ENCODE measurements at places on chromosomes 16 and 17.

GRCh38 chr16:2047330-2048115, at the start of the genes NTHL1 and TSC2:
NTHL1 (minus strand) TSS chr16:2047834; CDS start chr16:2047823, 11 bp downstream.
TSC2 (plus strand) TSS chr16:2047985; CDS start chr16:2048616, 631 bp downstream.
- peak; percentile 90 for DNase-seq

- no peak for DNase-seq
Measured at GRCh38 chr17:82788206-82789001, 36.5 kb downstream of the TBCD start.

DNA sequence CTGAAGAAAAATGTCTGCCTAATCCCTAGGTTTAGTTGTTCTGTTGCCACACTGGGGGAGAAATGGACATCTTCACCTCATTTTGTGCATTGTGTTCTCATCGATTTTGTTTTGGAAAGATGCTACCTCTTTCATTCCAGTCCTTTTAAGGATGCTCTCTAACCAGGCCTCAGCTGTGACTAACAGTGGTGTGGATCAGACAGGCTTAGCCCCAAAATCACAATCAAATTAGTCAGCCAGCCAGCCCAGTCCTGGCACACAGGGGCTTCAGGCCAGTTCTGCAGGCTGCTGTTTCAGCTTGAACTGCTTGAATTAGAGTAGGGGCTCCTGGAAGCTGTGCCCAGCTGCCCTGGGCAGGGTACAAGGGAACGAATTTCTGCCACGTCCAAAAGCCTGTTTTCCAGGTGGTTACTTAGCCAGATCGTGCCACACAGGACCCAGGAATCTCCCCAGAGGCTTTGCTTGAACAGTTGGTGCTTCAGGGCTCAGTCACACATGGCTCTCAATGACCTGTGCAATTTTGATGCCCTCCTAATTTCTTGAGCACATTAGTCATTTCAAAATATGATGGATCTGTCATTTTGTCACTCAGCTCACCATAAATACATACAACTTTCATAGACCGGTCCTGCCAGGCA, 60.7 kb downstream of the CLEC16A start:
- DNase-seq, result no peak

GRCh38 chr17:42547001-42547461, 5.7 kb upstream of the HSD17B1 start:
- DNase-seq, result no peak

- DNase-seq, result no peak
Measured at GRCh38 chr16:86824751-86825296, 246.5 kb downstream of the FOXL1 start.

GRCh38 chr17:31736855-31737625, 122.0 kb downstream of the COPRS start:
- no peak for DNase-seq

DNA sequence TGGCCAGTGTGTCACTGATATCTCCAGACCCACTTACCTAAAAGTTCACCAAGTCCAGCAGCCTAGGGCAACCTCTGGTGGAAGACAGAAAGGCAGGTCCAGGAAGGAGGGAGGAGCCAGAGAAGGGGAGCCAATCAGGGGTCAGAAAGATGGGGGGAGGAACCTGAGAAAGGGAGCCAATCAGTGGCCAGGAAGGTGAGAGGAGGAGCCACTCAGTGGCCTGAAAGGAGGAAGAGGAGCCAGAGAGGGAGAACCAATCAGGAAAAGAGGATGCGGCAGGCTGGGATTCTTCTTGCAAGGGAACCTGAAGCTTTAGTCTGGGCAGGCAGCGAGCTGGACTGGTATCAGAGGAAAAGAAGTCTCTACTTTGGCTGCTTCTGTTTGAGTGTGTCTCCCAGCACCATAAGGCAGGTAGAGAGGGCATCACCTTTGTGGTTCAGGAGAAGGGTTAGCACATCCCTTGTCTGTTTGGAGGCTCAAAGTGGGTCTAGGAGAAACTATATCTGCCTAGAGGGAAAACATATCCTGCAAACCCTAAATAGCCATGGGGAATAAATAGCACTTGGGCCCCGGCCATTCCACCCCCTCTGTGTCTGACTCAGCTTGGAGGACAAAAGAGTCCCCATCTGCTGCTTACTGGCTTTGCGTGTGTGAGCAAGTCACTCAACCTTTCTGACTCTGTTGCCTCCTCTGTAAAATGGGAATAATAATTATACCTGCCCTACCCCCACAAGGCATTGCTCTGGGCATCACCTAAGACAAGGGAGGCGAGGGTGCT, 43.4 kb upstream of the CRHR1 start:
- peak; percentile 23 for DNase-seq

GRCh38 chr17:58531122-58531521, 16.7 kb upstream of the MTMR4 start:
- DNase-seq, result no peak

GRCh38 chr16:48608871-48609651, 919 bp downstream of the N4BP1 start:
- DNase-seq, result no peak

DNA sequence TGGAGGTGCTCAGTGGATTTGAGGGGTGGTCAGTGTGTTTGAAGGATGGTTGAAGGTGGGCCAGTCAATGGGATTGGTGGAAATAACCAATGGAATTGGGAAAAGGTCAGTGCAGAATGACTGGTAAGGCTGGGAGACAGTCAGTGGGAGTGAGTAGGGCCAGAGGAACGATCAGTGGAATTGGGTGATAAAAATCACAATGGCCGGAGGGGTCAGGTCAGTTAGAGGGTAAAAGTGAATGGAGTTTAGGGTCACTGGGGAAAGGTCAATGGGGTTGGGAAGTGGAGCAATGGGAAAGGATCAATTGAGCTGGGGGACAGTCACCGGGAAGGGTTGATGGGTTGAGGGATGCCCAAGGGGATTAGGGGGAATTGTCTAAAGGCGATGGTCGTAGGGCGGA, 11.0 kb upstream of the RAB5C start:
- no peak for DNase-seq

DNA sequence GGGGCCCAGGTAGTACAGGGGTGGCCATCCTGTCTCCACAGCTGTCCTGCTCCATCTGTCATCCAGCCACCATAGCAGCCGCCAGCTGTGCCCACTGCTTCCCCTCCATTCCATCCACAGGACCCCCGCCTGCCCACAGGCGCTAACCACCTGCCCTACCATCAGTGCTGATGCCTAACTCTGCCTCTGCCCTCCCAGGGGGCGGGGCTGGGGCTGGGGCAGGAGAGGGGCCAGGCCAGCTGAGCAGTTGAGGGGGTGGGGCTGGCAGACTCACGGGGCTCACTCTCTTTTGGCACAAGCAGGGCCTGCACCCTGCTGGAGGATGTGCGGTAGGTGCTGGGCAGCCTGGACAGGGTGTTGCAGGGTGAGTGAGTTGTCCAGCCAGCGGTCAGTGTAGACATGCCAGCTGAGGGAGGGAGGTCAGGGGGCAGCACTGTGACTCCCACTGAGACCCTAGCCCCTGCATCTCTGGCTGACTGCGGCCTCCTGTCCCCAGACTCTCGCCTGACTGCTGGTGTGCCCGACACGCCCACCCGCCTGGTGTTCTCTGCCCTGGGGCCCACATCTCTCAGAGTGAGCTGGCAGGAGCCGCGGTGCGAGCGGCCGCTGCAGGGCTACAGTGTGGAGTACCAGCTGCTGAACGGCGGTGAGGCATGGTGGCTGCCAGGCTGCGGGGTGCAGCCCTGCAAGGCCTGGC, 9.6 kb downstream of the GALK1 start:
- DNase-seq, result no peak

GRCh38 chr16:48607056-48607825, 2.7 kb downstream of the N4BP1 start:
- no peak for DNase-seq

- no peak for DNase-seq
Measured at GRCh38 chr16:17723531-17724134, 252.9 kb upstream of the XYLT1 start.

GRCh38 chr17:81417879-81418709, 22.8 kb downstream of the BAHCC1 start:
- DNase-seq, result no peak

DNA sequence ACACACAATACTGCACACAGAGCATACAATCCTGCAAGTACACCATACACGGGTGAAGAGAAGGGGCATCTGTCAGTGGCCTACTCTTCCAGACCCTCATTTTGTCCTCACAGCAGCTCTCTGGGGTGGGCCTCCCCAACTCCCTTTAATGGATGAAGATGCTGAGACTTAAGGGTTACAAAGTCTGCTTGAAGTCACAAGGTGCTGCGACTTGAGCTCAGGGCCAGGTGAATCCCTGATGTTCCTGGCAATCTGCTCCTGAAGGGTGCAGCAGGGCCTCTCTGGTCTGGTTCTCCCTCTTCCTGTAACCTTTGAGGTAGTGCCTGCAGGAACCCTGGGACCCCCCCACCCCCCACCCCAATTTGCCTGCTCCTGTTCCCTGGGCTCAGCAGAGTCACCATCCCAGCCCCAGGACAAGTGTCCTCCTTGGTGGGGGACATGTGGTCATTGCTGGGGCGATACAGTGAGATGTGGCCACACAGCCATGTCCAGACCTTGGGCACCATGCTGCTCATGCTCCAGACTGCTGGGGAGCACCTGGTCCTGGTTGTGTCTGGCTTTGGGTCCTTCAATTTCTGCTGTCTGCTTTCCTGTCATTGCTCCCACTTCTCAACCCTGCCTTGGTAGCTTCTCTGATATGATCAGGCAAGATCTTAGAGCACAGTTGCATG, 107.5 kb downstream of the METRNL start:
- DNase-seq, result no peak

- no peak for DNase-seq
Measured at GRCh38 chr17:685006-685405, 29.6 kb downstream of the VPS53 start.

DNA sequence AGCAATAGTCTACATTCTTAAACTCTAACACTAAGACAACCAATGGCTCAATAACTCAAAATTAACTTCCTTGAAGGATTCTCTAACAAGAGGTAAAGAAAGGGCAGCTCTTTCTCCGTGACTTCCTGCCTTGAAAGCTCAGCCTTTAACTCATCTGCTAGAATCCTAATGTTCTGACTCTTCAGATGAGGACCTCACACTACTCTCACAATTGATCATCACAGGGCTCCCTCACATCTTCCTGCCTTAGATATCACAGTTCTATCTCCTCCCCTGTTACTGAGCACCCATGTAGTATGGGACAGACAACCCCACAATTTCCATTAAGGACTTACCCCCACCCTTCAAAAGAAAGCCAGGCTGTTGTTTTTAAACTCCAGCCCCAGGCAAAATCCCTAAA, 33.5 kb downstream of the SMURF2 start:
- DNase-seq, result no peak

GRCh38 chr17:72421128-72422092, 300.6 kb downstream of the SOX9 start:
- no peak for DNase-seq

DNA sequence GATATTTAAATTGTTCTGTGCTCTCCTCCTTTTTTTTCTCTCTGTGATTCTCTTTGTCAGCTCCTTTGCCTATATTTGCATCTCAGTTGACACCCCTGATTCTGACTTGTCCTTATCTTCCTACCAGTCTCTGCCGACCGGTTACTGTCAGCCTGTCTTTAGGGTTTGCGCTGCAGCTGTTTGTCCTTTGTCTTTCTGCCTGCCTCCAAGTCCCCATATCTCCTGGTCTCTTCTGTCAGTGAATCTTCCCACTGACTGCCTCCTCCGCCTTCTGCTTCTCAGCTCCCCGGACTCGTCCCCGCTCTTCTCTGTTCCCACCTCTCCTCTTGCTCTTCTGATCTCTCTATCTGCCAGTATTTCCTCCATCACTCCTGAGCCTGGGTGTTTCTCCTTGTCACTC, 5.2 kb downstream of the TLCD2 start:
- no peak for DNase-seq

DNA sequence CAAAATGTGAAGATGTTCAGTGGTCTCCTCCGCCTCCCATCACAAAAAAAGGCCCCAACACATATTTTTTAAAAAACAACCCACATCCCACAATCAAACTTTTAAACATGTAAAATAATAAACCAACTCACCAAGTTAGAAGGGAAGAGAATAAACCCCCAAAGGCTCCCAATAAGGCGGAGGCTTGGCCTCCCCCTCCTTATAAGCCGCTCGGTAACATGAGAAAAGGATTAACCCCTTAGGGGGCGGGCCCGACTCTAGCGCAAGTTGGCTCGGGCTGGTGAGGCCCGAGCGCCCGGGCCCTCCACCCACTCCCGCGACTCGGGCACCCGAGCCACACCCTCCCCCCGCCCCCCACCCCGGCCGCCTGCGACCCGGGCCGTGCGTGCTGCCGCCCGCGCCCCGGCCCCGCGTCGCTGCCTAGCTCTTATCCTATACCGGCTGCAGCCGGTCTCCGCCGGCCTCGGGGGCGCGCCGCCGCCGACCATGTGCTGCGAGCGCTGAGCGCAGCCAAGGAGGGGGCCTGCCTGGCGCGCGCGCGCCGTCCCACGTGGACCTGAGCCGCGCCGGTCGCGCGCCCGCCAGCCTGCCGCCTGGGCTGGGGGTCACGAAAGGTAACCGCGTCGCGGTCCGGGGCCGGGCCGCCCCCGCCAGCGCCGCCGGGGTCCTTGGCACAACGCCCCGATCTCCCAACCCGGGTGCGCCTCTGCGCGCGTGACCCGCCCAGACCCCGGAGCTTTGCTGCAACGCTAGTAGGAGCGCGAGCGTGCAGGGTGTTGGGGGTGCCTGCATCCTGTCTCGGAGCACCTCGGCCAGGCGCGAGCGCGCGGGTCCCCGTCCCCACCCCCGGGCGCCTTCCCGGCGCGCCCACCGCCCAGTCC, at the start of the genes ARSG and SLC16A6:
TSS of gene ARSG (plus strand) at position 541 of the 881 bp plus-strand sequence. CDS start 15,999 bp downstream, outside the sequence.
TSS of gene SLC16A6 (minus strand) at position 173 of the 881 bp plus-strand sequence. CDS start 12,807 bp downstream, outside the sequence.
- DNase-seq, result peak; percentile 89

DNA sequence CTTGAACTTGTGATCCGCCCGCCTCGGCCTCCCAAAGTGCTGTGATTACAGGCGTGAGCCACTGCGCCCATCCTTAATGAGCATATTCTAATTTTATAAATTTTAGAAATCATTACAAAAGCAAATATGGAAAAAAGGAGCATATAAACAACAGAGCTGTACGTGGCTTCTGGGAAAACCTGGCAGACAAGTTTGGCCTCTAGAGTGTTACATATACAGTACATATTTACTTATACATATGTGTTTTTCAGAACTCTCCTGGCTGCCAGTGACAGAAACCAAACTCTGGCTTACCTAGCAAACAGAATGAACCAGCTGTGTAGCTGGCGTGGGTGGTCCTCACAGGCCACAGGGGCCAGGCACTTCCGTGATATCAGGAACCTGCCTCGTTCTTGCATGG, 10.1 kb downstream of the DRC3 start:
- no peak for DNase-seq

GRCh38 chr16:80047842-80048241, 447.3 kb upstream of the MAF start:
- no peak for DNase-seq

GRCh38 chr17:6426356-6427101, 8.4 kb downstream of the AIPL1 start:
- no peak for DNase-seq

DNA sequence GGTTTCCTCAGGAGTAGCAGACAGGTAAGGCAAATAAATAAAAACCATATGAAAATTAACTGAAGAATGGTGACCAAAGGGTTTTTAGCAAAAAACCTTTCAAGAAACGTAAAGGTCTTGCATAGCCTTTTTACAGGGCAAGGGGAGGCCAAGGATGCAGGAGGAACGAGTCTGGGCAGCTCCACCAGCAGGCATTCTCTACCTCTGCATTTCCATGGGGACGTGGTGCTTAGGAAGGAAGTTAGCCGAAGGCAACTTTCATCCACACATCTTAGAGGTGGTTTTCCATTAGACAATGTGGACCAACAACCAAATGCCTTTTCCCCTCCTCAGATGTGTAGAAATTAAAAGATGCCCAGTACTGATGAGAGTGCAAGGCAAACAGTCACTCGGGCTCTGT, 20.7 kb downstream of the TOM1L2 start:
- no peak for DNase-seq

- DNase-seq, result no peak
Measured at GRCh38 chr17:17763734-17764133, 73.1 kb downstream of the SREBF1 start.

GRCh38 chr16:87706278-87707000, 59.3 kb downstream of the KLHDC4 start:
- no peak for DNase-seq
